ENCODE measurements at places on chromosomes 12 and 14.

GRCh38 chr14:35571598-35571997 is 37.6 kb downstream of the INSM2 start:
- no peak for DNase-seq

GRCh38 chr14:20830831-20831230 is 28.2 kb upstream of the RNASE1 start:
- no peak for DNase-seq

GRCh38 chr12:76495556-76495955 is 64.0 kb downstream of the OSBPL8 start:
- DNase-seq, result no peak

- no peak for DNase-seq
These were observed 25.2 kb upstream of the PPFIBP1 start for GRCh38 chr12:27498761-27499160.

DNA sequence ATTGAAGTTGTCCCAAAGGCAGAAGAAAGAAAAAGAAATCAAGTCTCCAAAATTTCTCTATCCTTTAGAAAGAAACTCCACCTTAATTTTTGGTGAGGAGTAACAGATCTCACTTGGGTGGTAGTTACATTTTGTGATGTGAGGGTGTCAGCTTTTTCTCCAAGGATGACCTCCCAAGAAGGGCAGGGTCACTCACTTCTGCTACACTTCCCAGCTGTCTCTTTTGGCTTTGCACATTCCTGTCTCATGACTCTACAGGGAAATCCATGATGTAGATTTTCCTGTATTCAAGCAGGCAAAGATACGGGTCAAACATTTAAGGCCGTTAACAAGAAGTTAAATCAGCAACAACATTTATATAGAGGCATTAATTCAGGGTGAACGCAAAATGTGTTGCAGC is 1016.4 kb downstream of the NRXN3 start:
- no peak for DNase-seq

DNA sequence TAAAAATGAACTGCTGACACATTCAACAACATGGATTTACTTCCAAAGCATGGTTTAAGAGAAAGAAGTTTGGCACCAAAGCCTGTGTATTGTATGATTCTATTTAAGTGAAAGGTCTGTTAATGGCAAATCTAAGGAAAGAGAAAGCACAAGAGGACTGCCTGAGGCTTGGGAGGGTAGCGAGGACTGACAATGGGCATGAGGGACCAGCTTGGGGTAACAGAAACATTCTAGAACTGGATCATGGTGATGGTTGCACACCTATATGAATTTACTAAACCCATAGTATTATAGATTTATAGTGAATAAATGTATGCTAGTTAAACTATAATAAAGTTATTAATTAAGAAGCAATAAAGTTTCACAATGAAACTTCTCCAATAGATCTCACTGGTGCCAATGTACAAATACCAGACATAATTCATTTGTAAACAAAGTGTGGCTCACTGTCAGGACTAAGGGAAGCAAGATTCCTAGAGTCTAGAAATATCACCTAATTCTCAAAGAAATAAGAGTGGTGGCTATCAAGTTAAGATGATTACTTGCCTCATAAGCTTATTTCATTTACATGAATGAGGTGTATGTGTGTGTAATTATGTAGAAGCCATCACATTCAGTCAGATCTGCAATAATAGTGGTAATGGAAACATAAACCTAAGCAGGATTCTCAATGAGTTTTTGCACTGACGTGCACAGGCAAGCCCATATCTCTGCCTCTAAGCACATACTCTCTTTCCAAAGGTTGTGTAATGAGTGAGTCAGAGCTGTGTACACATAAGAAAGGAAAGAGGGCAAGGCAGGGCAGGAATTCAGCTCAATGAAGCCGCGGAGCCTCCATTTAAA is 353.4 kb downstream of the KCNH5 start:
- DNase-seq, result no peak

DNA sequence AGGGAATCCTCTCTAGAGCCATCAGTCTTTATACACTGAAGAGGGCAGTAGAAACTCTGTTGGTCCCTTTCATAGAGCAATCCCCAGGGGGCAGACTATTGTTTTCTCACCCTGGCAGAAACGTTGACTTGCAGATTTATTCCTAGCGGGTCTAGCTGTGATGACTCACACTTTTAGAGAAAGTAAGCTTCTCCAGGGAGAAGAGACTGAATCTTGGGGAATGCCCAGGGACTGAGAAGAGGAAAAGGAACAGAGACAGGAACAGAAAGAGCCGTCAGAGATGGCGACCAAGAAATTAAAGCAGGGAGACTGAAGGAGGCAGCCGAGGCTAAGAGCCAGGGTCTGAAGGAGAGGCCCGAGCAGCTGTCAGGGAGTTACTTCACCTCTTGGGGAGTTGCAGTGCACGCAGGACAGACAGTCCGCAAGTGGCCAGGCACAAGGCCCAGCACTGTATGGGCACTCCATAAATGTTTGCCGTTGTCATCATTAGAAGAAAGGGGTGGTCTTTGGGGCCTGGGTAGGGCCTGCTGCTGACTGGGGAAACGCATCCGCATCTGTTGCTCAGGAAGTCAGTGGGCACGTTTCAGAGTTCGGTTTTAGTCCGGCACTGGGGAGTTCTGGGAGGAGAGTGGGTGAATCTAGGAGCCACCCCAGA is 13.0 kb downstream of the PLEKHG6 start:
- DNase-seq, result no peak

GRCh38 chr14:90531497-90531896 is 134.7 kb downstream of the CALM1 start:
- DNase-seq, result no peak

DNA sequence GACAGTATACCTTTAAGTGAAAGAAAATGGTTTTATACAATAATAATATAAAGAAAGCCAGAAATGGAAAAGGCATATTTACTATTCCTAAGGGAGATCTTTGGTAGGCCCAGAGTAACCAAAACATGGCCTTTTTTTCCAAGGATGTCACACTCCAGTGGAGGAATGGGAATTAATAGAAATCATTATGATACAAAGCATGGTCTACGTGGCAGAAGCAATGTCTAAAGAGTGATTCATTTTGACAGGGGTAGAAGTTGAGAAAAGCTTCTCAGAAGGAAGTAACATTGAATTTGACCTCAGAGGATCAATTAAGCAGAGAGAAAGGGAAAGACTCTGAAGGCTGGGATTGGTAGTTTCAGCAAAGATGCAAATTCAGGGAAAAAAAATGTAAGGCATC is 208.6 kb downstream of the BTG1 start:
- no peak for DNase-seq

DNA sequence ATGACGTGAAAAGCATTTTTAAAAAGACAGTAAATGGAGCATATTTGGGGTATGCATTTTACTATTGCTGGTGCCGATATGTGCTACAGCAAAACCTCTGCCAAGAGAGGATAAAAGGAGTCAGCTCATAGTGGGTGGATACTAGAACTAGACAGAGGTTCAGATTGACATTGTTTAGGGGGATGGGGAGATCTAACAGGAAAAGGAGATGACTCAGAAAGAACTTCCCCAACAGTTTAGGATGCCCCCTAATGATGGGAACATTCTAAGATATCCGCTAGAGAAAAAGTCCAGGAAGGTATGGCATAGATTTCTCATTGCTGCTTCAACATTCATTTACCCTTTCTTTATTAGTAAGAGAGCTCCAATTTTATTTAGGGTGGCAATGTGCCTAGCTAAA is 110.5 kb upstream of the CLEC14A start:
- DNase-seq, result no peak

DNA sequence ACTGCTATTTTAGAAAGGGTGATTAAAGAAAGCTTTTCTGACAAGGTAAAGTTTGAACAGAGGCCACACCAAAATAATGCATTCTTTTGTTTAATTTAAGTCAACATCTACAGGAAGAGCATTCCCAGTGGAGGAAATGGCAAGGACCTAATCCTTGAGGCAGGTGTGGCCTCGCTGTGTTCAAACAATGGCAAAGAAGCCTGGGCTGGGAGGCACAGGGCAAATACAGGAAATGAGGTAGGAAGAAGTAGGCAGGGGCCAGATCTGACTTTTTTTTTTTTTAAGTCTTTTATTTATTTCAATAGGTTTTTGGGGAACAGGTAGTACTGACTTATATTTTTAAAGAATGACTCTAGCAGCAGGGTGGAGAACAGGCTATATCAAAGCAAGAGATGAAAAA is 53.5 kb downstream of the ARMH4 start:
- DNase-seq, result no peak

DNA sequence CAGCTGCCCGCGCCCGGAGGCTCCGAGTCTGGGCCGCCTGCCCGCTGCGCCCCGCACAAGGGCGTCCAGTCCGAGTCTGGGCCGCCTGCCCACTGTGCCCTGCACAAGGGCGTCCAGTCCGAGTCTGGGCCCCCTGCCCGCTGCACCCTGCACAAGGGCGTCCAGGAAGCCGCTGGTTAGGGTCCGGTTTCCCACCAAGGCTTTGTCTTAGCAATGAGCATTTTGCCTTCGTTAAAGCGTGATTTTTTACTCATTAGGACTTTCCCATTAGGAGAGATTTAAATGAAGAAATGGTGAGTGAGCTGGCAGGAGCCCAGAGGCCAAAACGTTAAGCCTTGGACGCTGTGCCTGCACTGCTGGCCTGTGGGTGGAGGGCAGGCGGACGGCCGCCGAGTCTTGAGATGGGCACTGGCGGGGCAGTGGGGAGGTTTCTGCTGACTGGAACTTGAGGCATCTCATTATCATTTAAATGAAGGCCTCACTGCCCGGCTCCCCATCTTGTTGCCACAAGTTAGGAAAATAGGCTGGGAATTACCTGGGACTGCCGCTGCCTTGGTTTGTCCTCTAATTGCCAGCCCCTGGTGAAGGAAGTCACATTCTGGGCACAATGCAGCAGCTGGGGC is 36.0 kb downstream of the FBRSL1 start:
- no peak for DNase-seq

- no peak for DNase-seq
These were observed 431.7 kb downstream of the NPAS3 start for GRCh38 chr14:33370426-33370825.

Measured in stimulated activated CD4-positive, alpha-beta T cell treated with anti-CD3 and anti-CD28 coated beads, TNF-alpha, amount 100 ng/mL, for 1 hour (primary cell).